DMS79 treated with DMSO at 0.1 percent for 48 hours (cell line): ENCODE measurements at places on chromosomes 4 and X.

DNA sequence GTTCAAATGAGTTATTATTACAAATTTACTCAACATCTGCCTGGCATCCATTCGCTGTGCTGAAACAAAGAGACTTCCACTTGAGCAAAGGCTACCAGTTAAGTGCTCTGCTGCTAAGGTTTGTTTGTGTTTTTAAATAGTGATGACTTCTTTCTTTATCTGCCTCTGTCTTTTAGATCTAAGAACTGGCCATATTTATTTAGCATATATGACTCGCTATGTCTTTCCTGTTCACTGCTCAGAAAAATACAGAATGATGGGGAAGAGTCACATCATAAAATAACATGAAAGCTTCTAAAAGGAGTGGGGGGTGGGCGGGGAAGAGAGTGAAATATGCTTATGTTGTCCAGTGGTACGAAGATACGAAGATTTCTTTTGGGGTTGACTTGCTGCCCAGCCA lies 322.2 kb downstream of the GPAT3 start:
- DNase-seq = no peak

DNA sequence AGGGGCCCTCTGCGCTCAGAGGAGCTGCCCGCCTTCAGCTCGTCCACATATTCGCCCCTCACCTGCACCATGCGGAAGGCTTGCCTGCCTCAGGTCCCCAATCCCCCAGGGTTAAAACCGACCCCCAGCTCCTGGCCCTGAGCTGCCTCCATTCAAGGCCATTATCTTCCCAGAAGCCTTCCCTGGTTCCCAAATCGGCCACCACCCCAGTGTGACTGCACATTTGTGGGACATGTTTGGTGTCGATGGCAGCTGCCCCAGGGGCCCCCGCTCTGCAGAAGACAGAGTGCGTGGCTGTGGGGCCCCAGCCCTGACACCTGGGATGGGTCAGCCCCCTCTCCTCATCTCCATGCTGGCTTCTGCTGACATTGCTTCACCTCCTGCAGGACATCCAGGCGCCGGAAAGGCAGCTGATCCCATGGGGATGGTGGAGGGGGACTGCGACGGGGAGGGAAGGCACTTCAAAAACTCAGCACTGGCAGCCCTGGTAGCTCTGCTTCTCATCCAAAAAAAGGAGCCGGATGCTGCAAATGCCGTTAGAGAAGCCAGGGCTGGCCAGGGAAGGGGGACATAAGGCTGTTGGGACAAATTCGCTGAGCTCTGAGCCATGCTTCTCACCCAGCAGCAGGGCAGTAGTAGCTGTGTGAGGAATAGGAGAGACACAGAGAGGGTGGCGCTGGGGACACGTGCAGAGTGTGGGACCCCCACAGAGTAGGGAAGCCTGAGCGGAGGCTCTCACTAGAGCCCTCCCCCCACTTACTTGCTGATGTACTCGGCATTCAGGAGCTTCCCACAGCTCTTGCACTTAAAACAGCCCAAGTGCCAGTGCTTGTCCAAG lies 78.5 kb downstream of the ABLIM2 start:
- no peak for DNase-seq

- DNase-seq = no peak
Observed at GRCh38 chr4:40003986-40004385, 26.3 kb upstream of the PDS5A start.

DNA sequence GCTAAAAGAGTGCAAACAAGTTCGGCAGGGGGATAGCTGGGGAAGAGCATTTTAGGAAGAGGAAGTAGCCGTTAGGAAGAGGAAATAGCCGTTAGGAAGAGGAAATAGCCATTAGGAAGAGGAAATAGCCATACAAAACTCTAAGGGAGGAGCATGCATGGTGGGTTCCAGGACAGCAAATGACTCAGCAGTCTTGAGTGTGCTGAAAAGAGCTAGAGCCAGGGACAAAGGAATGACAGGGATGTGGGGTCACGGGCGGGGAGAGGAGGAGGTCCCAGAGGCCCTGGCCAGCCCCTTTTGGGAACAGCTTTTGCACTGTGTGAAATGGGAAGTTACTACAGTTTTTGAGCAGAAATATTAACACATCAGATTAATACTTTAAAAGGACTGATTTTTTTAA lies 882.6 kb downstream of the TRIML1 start:
- no peak for DNase-seq

DNA sequence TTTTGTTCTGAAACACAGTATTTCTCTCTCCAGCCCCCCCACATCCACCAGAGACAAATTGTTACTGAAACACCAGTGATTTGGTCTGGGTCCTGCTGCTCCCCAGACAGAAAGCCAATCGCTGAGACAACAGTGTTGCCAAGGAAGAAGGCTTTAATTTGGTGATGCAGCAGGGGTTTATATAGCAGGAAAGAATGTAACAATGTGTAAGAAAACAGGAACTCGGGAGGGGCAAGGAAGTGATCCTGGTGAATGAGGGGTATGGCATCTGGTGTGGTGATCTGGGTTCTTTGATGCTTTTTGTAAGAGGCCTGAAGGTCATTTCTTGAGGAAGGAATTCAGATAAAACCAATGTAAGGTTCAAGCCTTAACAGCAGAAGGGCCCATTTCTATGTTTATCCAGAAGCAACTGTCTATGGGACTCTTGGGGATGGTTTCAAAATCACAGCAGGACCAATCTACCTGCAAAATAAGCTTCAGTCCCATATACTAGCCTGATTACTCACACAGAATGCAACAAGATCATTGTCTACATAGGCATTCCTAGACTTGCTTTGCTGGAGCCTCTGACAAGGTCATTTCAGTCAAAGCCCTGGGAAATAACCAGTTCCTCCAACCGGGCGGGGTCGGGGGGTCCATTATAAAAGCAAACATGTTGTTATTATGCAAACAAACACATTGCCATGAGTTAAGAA lies 445.2 kb upstream of the ZFP42 start:
- no peak for DNase-seq
